ENCODE measurements at places on chromosomes 6 and 20. TPM values are rescaled to one million over a fixed set of nuclear protein-coding genes. Genes with fewer than 3 reads are reported as not detected.

GRCh38 chr6:28011722-28012121 is 54.7 kb downstream of the OR2B6 start:
- no peak for DNase-seq

SLC22A2 gene
- not detected for total RNA-seq

DNA sequence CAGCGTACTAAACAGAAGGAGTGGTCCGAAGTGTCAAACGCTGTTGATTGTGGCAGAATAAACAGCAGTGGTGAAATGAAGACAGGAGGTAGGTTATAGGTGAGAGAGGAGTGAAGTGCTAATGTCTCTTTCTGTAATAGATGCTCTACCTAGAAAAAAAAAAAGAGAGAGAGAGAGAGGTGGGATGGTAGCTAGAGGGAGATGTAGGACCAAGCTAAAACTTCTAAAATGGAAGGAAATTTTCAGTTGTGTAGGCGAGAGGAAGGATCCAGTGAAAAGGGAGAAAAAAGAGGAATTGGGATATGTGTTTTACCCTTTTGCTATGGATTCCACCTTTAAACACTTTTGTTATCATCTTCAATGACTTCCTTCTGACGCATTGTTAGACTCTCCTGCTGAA is 126.5 kb upstream of the BMP2 start:
- DNase-seq = no peak

DNA sequence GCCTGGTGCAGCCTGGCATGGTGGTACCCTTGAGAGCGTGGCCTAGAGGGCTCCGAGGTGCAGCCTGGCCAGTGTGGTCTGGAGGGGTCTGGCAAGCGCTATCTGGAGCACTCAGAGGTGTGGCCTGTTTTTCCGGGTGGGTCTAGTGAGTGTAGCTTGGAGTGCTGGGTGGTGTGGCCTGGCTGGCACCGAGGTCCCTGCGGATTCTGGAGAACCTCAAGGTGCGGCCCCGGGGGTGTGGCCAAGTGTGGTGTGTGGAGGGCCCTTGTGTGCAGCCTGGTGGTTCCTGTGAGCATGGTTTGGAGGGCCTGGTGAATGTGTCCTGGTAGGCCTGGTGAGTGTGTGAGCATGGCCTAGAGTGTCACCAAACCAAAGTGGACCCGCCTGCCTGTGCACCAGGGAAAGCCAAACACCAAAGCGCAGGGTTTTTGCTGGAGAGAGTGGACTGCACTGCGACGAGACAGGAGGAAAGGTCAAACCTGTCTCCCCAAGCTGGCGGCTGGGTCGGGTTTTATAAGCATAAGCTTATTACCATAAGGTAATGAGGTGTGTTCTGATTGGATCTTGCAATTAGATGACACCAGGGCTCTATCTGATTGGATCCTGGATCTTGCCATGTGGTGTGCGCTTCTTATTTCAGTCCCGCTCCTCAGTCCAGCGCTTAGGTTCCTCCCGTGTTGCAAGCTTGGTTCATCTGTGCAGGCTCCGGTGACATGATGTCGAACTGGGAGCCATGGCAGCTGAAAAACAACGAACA is 35.7 kb downstream of the IGF2R start:
- no peak for DNase-seq

CTAGE9 gene
- total RNA-seq = not detected

- DNase-seq = no peak
These were observed 41.6 kb downstream of the UNC5CL start for GRCh38 chr6:40997234-40997957.

DNA sequence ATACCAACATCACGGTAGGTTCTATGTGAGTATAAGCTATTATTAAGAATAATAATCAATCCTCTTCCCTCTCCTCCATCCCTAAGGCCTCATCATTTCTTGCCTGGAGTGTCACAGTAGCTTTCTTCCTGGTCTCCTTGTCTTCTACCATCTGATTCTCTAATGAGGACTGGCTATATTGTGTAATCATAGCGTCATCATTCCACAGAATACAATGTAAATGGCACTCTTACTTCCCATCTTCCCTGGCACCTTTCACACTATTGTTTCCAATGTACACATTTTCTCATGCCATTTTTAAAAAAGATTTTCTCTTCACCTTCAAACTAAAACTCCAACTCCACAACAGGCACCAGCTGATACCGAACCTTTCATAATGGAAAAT is 2.2 kb upstream of the BTN3A2 start:
- DNase-seq = no peak

DNA sequence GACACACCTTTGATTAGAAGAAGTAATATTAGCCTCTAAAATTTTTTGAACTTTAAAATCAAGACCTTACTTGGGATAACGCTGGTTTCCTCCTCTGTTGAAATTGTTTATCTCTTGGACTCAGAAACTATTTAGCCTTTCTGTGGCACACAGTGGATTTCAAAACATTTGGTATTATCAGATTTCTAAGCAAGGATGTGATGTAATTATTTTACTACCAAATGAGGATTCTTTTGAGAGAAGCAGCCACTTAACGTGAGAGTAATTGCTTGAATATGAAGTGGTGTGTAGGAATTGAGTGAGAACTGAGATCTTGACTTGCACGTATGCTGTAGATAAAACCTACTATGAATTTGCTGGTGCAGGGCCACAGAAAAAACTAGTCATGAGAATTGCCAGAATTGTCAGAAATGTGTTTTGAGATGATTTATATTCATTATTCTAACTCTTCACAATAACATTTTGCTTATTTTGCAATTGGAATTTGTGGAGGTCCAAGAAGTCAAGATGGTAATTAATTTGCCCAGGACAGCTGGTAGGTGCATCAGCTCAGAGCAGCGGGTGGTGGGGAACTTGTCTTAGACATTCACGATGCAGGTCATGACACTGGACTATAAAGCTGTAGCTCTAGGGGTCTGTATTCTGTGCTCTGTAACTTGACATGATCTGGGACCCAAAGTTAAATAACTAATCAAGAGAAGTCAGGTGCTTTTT is 53.4 kb downstream of the AKAP12 start:
- DNase-seq = no peak

DNA sequence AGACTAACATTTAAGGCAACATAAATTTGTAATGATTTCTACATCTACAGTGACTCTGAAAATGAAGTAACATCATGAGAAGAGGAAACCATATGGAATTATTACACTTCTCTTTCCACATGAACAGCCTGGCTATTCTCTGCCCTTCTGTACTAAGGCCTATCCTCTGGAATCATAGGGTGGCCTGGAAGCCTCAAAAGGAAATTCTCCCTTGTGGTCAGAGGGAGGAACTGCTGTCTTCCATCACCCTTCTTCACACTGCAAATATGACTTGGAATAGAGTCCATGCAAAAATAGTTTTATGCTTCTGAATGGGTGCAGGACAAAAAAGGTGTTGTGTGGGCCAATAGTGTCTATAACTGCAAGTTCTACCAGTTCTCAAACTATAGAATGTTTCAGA is 44.6 kb upstream of the SH3BGRL2 start:
- no peak for DNase-seq

GRCh38 chr6:7139835-7140470 is 32.2 kb downstream of the RREB1 start:
- DNase-seq = no peak

GRCh38 chr6:40918040-40918651 is 120.9 kb downstream of the UNC5CL start:
- no peak for DNase-seq

GRCh38 chr6:27678469-27678868 is 205.6 kb upstream of the ZNF184 start:
- DNase-seq = no peak

- no peak for DNase-seq
These were observed 21.7 kb downstream of the ZBP1 start for GRCh38 chr20:57598491-57598890.

Measured in naive thymus-derived CD4-positive, alpha-beta T cell (primary cell).